ENCODE measurements at places on chromosomes 13 and 19. TPM values are rescaled to one million over a fixed set of nuclear protein-coding genes. Genes with fewer than 3 reads are reported as not detected.

Gene SIGLECL1
- not detected for polyA plus RNA-seq

Gene TUBA3C
- not detected for polyA plus RNA-seq

Gene ITGBL1
- polyA plus RNA-seq = not detected

Gene ZNF256
- polyA plus RNA-seq = 1.7 TPM

Gene GIPR
- 0.19 TPM for polyA plus RNA-seq

Gene TMEM86B
- not detected for polyA plus RNA-seq

Gene GRIK5
- polyA plus RNA-seq = 0.06 TPM

Gene SPTBN4
- not detected for polyA plus RNA-seq

Gene LILRA6
- 0.13 TPM for polyA plus RNA-seq

Gene FFAR3
- polyA plus RNA-seq = 0.39 TPM

Gene FUT1
- 0.06 TPM for polyA plus RNA-seq

Gene ZNF345
- polyA plus RNA-seq = 12.9 TPM

Gene IGFL3
- polyA plus RNA-seq = not detected

Gene FBXO17
- 0.30 TPM for polyA plus RNA-seq

Gene CXCL17
- 0.28 TPM for polyA plus RNA-seq

Gene MISP3
- 0.22 TPM for polyA plus RNA-seq

Gene ZNF610
- 0.37 TPM for polyA plus RNA-seq

Gene SYCN
- polyA plus RNA-seq = not detected

Gene KRTDAP
- polyA plus RNA-seq = not detected

Gene PTPRH
- not detected for polyA plus RNA-seq

Gene CYP4F2
- polyA plus RNA-seq = not detected

Gene CYP2F1
- polyA plus RNA-seq = not detected

Gene ARL11
- 1.9 TPM for polyA plus RNA-seq

Gene PTGIR
- polyA plus RNA-seq = 16.8 TPM

Gene C19orf38
- polyA plus RNA-seq = 0.67 TPM

Gene SLC25A23
- polyA plus RNA-seq = 14.7 TPM

Gene NCAN
- polyA plus RNA-seq = not detected

Gene NOTCH3
- not detected for polyA plus RNA-seq

Gene CGB2
- polyA plus RNA-seq = not detected

Gene COMP
- polyA plus RNA-seq = not detected

Gene KCTD12
- 0.19 TPM for polyA plus RNA-seq

Gene AP1M2
- not detected for polyA plus RNA-seq

Gene NKPD1
- 0.28 TPM for polyA plus RNA-seq

Gene ZNF28
- polyA plus RNA-seq = 21.6 TPM

Gene SBNO2
- 2.6 TPM for polyA plus RNA-seq

Gene NALCN
- polyA plus RNA-seq = not detected

Gene CCNE1
- polyA plus RNA-seq = 1.8 TPM

Gene IGFLR1
- 151 TPM for polyA plus RNA-seq

Gene FLT3
- not detected for polyA plus RNA-seq

Gene CD79A
- 15.9 TPM for polyA plus RNA-seq

Gene FCHO1
- 11.9 TPM for polyA plus RNA-seq
